ENCODE measurements at places on chromosomes 13 and 19. TPM values are rescaled to one million over a fixed set of nuclear protein-coding genes. Genes with fewer than 3 reads are reported as not detected.

The CEACAM16 gene
- total RNA-seq: not detected

The SIGLEC12 gene
- not detected for total RNA-seq

The JSRP1 gene
- total RNA-seq: not detected

The LHB gene
- not detected for total RNA-seq

The IGFL1 gene
- total RNA-seq: not detected

The LPAR2 gene
- 1.2 TPM for total RNA-seq

The NLRP12 gene
- 2.0 TPM for total RNA-seq

The GIPR gene
- not detected for total RNA-seq

The ELOF1 gene
- total RNA-seq: 36.3 TPM

The NLRP4 gene
- total RNA-seq: not detected

The EPS8L1 gene
- 14.7 TPM for total RNA-seq

The RFPL4A gene
- total RNA-seq: not detected

The TLE6 gene
- total RNA-seq: 0.20 TPM

The GPC5 gene
- 0.05 TPM for total RNA-seq

The ZNF627 gene
- total RNA-seq: 7.1 TPM

The CBARP gene
- total RNA-seq: 3.1 TPM

The ATF5 gene
- total RNA-seq: 23.4 TPM

The ZNF616 gene
- 4.7 TPM for total RNA-seq

The KCNN4 gene
- 3.2 TPM for total RNA-seq

The FARSA gene
- 91.5 TPM for total RNA-seq

The HS6ST3 gene
- total RNA-seq: 0.10 TPM

The UHRF1 gene
- total RNA-seq: 47.1 TPM

The ZNF526 gene
- total RNA-seq: 7.4 TPM

Data from mammary microvascular endothelial cell (primary cell).